AG04449 (cell line): ENCODE measurements at places on chromosomes 7 and 10.

GRCh38 chr7:124689931-124690330 is 75.7 kb downstream of the GPR37 start:
- no peak for DNase-seq

DNA sequence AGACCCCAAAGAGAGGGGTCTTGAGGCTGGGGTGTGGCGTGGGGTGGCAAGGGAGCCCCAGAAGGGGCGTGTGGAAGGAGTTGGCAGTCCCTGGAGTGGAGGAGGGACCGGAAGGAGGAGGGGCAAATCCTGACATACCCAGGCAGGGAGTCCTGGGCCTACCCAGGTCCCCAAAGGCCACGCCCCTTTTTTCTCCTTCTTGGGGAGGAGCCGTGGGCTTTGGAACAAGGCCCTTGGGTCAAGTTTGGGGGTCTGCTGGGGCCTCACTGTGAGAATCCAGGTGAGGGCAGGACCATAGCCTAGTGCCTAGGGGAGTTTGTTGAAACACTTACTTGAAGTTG is 1.2 kb upstream of the SMARCD3 start:
- DNase-seq = no peak

- no peak for DNase-seq
Observed at GRCh38 chr10:29493697-29494096, 141.1 kb downstream of the SVIL start.

GRCh38 chr10:43045631-43046287 is 31.1 kb upstream of the RET start:
- DNase-seq = no peak

DNA sequence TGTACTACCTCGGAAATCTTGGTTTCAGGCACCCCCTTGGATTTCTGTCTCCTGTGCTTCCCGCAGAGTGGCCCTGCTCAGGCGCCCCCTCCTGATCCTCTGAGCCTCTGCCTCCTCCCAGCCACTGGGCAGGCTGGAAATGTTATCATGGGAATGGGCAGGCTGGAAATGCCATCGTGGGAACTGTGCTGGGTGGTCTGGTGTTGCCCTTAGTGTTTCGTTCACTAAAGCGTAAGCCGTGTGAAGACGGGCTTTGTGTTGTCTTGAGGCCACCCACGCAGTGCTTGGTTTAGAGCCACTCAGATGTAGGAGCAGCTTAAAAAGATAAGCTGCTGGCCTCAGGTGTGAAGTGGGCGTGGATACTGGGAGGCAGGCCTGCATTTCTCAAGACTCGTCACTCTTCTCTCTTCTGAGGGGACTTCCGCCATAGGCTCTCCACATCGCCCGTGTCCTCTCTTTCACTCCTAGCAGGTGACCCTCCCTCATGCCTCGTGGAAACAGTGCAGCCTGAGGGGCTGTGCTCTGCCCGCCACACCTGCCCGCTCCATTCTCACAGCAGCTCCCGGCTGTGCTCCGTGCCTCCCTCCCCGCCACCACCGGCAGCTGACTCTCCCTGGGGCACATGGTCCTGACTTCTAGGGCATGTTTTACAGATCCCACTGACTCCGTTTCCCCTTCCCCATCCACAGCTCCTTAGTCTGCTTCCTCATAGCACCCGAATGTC is 28.5 kb downstream of the PPP2R2D start:
- DNase-seq = no peak

DNA sequence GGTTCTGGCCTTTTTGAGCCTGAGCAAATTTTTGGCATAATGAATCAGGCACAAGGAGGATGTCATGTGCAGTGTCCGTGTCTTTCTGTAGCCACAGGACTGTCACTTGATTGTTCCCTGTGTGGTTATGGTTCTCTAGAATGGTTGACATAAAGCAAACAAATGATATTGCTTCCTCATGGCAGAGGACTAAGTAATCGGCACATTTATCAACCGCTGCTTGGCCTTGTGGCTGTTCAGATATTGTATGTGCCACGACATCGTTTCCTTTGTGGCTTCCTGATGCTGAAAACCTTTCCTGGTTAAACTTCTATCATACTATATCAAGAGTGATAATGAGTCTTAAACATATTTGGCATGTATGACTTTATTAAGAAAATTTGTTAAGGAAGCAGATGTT is 598.8 kb downstream of the SUGCT start:
- DNase-seq = no peak

GRCh38 chr10:61186408-61186807 is 242.4 kb upstream of the RHOBTB1 start:
- no peak for DNase-seq

DNA sequence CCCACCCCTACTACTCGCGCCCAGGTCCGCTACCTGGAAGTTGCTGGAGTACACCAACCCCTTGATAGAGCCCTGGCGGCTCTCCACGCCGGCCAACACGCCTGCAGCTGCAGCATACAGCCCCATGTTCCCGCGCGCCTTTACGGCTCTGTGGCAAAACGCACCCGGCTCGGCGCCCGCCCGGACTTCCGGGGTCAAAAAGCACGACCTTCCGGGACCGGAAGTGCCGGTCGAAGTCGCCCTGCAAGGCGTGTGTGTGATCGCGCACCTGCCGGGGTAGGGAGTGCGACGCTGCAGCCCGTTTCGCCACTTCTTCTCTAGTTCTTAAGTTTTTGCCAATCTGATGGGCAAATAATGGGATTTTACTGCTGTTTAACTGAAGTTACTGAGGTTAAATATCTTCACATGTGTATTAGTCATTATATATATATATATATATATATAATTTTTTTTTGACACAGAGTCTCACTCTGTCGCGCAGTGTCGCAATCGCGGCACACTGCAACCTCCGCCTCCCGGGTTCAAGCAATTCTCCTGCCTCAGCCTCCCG is at the start of gene NSUN5:
Gene NSUN5 (minus strand): TSS at position 162 of the 550 bp plus-strand sequence. CDS start 36 bp downstream, at position 126.
- no peak for DNase-seq

GRCh38 chr10:126504063-126504760 is 115.9 kb upstream of the ADAM12 start:
- no peak for DNase-seq

DNA sequence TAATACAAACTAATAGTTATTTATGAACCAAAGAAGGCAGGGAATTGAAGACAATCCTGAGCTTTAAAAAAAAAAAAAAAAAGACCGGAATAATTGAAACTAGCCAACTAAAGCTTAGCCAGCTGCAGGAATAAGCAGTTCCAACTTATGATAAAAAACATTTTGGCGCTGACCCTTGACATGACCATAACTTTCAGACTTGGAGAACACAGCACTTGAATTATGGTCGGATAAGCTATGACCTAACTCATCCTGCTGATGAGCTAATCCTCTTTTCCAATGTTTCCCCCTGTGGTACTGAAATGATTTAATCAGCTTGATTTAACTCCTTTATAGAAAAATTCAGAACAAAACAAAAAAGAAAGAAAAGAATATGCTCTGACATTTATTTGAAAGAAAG is 181.8 kb downstream of the DGKB start:
- no peak for DNase-seq

DNA sequence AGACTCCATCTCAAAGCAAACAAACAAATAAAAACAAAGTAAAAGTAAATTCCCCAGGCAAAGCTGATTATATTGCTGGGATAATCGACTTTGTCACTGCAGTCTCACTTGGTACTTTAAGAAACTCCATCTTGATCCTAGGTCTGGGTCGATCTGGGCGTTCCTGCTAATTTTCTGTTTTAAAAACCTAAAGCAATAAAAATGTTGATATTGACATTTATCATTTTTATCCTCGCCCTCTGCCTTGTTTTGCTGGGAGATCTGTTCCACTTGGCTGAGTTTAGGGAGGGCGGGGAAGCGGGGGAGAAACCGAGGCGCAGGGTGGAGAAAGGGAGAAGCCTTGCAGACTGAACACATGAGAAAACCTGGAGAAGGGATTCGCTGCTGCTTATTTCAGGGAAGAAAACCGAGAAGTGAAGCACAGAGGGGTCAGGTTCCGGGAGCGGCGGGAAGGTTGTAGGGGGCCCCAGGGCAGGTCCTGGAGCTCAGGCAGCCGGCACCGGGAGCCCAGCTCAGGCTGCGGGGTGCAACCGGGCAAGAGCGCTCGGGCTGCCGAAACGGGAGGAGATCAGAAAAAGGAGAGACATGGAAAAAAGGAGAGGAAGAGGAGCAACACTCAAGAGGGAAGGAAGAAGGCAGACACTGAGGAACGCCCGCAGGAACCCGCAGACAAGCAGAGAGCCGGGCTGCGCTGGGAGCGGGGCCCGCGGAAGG is 27.3 kb upstream of the KMT2C start:
- DNase-seq = no peak

- no peak for DNase-seq
Observed at GRCh38 chr10:71737834-71738197, 18.2 kb upstream of the C10orf105 start.

- DNase-seq = no peak
Observed at GRCh38 chr10:99621454-99622251, 1.4 kb upstream of the SLC25A28 start.

GRCh38 chr10:6586501-6586900 is 6.4 kb upstream of the PRKCQ start:
- no peak for DNase-seq

GRCh38 chr10:30151581-30152389 is 92.4 kb upstream of the JCAD start:
- peak; percentile 56 for DNase-seq

DNA sequence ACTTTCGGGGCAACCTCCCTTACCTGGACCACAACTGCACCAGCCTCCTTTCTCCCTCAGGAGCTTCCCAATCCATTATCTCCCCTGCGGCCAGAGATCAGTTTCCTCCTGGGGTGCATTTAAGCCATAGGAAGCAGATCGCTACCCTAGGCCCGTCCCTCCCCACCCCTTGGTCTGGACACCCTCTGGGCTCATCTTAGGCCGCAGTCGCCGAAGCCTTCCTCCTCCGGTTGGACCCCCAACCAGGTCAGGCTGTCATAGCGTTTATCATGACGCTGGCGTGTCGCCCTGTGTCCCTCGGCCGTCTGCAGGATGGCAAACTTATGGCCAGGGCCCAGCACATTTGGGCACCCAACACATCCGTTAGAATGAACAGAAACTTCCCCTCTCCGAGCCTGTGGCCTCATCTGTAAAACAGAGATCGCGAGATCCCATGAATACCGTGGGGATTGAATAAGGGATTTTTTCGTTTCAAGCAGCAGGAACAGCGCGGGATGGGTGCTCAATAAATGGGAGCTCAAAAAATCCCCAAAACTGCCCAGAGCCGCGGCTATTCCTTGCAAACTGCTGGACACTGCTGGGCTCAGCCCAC is 669 bp upstream of the AP5Z1 start:
- peak; percentile 24 for DNase-seq

DNA sequence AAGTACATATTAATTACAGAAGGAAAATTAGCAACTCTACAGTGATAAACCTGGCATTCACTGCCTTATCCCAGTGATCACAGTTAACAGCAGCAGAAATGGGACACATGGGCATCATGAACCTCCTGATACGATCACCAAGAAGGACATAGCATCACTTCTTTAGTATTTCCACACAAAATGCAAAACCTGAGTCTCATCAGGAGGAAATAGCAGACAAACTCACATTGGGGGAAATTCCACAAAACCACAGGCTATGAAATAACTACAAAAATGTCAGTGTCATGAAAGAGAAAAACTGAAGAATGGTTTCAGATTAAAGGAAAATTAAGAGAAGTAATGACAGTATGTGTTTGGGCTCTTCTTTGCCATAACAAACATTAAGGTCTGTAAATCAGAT is 12.0 kb upstream of the PURB start:
- no peak for DNase-seq

DNA sequence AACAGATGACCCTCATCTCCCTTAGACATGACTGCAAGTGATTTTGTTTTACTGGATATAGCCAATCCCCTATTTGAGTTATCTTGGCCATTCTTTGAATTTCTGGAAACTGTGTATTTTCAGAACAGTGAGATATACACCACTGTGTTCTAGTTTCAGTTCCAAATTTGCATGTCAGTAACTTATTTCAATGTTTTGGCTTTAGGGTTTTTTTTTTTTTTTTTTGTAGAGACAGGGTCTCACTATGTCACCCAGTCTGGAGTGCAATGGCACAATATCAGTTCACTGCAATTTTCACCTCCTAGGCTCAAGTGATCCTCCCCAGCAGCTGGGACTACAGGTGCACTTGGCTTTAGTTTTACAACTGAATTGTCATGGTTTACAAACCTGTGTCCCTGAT is 67.2 kb downstream of the ATAD1 start:
- DNase-seq = no peak

GRCh38 chr7:70615066-70615606 is 516.8 kb upstream of the GALNT17 start:
- no peak for DNase-seq

GRCh38 chr7:22413211-22413610 is 56.3 kb upstream of the RAPGEF5 start:
- DNase-seq = no peak

DNA sequence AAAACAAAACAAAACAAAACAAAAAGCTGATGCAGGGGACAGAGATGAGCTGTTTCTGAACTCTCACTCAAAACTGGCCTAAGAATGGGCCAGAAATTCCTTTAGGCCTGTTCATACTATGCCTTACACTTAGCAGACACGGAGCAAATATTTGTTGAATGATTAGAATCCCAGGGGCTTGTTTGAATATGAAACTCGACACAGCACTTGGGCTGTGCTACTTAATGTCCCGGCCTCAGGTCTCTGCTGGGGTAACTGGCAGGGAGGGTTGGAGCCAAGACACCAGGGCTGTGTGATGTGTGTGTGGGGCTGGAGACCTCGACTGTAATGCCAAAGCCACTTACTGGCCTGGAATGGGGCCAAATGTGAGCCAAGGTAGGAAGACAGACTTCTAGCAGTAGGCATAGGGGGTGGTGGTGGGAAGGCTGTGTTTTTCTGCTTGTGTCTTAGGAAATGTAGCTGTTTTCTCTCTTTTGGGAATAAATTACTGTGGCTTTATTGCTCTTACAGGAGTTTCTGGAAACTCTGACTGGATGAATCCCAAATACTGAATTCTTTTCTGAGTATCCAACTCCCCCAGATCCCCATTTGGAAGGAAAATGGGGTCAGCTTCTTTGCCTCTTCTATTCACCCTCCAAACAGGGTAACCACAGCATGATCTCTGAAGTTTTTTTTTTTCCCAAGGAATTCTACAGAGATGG is 66.7 kb downstream of the EMX2 start:
- DNase-seq = peak; percentile 85

DNA sequence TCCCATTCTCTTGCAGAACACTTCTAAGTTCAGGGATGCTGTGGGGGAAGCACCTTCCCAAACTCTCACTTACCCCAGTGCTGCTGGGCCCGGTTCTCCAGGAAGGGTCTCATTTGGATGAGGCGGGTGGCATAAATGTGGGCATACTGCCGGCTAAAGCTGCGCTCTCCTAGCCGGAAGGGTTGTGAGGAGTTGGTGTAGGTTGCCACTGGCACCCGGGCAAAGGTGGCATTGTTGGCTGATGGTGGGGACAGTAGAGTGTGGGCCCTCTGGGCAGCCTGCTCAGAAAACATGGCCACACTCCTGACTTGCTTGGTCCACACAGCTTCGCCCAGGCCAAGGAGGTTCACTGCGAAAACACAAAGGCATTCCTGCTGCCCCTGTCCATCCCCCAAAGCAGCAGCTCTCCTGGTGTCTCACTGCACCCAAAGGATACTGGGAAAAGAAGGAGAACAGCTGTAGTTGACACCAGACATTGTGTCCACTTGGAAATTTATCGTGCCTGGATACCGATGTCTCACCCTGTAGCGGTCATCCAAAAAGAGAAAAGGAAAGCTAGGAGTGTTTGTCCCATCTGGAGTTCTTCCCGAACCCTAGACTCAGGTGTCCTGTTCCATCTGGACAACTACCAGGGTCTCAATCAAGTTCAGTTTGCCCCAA is 1.5 kb downstream of the POLD2 start:
- no peak for DNase-seq

- DNase-seq = no peak
Observed at GRCh38 chr10:95221124-95221523, 27.1 kb downstream of the ACSM6 start.

GRCh38 chr7:16935341-16935735 is 53.6 kb upstream of the AGR3 start:
- no peak for DNase-seq

- no peak for DNase-seq
Observed at GRCh38 chr10:86684331-86685097, 16.2 kb downstream of the LDB3 start.
